ENCODE measurements at places on chromosomes 1 and 21.
A peak's percentile ranks its signal among the peaks of the same experiment; 100 is the strongest.

GRCh38 chr1:188949701-188950100 lies 1528.0 kb downstream of the BRINP3 start:
- DNase-seq: no peak

- peak; percentile 8 for DNase-seq
Measured at GRCh38 chr1:240888039-240888786, 276.3 kb upstream of the GREM2 start.

GRCh38 chr1:91765880-91766443 lies 120.0 kb downstream of the TGFBR3 start:
- DNase-seq: no peak

DNA sequence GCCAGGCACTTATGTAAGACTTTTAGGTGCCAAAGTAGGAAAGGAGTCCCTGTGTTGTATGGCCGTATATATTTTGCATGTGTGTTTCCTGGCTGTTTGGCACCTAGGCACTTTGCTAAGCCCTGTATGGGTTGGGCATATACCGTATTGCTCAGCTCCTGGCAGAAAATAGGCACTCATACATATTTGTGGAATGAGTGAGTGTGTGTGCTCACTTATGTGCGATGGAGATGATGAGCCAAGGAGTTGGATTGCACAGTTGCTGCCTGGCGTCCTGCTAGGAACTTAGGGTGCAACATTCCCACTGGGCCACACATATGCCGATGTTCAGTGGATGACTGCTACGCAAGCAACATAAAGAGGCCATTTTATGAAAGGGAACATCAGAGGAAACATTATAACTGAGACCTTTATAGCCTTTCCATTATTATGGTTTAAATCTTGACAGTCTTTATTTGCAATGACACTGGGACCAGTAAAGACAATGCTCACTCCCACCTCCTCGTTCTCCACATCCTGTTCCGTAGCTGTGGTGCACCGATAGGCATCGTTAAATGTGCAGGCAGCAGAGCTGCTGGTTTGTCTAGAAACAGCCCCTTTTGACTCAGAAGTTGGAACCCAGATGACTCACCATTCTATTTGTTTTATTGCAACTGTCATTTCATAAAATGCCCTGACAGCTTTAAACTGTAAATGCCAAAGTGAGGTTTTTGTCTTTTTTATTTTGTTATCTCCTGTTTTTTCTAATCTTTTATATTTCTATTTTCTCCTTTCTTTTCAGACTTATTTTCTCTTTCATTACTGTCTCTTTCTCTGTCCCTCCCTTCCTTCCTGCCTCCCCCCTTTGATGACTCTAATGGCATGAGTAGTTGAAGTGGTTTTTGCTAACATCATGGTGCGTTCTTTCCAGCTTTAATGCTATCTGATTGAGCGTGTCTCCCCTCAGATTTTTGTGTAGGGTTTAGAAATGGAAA lies 36.1 kb downstream of the PEX14 start:
- DNase-seq: no peak

- DNase-seq: no peak
Measured at GRCh38 chr21:34807146-34807880, 138.5 kb downstream of the CLIC6 start.

DNA sequence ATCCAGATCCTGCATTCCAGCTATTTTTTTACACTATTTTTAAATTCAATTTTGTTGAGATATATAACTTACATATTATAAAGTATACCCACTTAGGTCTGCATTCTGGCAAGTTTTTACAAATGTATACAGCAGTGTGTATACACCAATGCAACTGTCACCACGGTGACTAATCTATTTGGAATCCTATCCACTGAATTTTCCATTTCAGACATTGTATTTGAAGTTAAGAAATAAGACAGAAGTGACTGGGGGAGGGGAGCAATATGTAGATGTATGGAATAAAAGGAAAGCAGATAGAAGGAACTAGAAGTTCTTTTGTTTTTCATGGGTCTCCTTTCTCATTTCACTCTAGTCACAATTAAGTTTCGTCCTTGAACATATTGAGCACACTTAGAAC lies 431.5 kb upstream of the CHRM3 start:
- no peak for DNase-seq

DNA sequence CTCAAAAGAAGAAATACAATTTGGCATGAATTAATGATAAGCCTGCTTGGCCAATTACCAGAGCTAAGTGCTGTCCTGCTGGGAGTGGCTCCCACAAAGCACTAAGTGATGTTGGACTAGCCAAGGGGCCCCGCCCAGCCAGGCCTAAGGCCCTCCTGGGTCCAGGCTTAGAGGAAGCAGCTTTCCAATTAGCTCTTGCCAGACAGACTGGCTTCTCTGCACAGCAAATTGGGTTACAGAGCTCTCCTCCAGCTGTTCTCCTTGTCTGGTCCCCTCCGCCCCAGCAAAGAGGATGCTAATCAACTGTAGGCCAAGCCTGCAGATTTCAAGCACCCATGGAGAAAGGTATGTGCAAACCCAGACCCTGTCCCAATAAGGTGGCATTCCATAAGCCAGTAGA lies 151.9 kb downstream of the DMRTA2 start:
- no peak for DNase-seq

DNA sequence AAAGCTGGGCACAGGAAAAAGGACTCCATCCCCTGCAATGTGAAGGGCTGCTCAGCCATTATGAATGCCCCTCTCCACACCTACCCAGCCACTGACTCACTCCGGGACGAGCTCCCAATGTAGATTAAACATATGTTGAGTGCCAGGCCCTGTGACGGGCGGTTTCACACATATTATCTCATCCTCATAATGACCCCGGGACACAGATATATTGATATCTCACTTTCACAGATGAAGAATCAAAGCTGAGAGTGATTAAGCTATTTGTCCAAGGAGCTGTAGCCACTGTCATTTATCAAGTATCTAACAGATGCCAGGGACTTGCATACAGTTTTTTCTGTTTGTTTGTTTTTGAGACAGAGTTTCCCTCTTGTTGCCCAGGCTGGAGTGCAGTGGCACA lies 35.0 kb upstream of the SLC30A1 start:
- DNase-seq: no peak

DNA sequence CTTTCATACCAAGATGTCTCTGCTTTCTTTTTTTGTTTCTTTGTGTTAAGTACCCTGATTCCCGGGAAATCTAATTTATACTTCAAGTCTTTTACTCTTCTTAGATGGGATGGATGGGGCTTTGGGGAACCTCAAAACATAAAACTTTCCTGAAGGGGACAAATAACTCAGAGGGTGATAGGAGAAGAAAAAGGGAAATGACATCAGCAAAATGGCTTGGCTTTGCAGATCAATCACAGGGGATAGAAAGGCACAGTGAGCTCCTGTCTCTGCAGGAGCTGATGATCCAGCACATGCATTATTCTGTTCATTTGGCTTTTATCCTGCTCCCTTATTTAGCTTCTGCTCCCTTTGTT lies 1.4 kb upstream of the CA14 start:
- DNase-seq: no peak

GRCh38 chr1:76865696-76866286 lies 1.5 kb upstream of the ST6GALNAC5 start:
- no peak for DNase-seq

GRCh38 chr1:153441238-153441755 lies 19.2 kb downstream of the S100A7 start:
- no peak for DNase-seq

DNA sequence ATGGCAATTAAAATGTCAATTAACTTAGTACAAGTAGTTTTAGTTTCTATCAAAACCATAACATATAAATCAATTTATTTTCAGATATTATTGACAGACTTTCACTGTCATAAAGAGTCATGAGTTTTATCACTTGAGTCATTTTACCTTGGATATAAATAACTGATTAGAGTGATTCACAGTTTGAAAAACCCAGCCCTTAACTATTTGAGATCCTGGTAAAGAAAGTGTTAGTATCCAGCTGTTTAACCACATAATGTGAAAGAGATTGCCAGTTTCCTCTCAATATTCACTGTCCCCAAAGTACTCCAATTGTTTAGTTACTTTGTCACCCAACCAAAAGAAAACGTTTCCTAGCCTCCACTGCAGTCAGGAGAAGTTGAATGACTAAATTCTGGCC lies 91.3 kb downstream of the UCHL5 start:
- DNase-seq: no peak

DNA sequence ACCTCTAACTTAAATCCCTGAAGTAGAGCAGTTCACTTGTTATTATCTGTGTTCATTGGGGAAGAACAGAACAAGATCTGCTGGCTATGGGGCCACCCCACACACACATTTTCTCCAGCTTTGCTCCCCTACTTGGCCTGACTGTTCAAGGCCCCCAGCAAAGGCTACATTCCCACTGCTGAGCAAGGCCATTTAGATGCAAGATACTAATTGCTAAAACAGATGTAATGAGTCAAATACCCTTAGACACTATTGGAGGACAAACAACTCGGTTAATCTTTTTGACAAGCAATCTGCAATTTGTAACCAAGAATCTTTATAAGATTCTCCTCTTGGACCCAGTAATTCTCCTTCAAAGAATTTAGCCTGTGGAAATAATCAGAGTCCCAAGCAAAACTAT lies 67.7 kb downstream of the NAV1 start:
- no peak for DNase-seq

DNA sequence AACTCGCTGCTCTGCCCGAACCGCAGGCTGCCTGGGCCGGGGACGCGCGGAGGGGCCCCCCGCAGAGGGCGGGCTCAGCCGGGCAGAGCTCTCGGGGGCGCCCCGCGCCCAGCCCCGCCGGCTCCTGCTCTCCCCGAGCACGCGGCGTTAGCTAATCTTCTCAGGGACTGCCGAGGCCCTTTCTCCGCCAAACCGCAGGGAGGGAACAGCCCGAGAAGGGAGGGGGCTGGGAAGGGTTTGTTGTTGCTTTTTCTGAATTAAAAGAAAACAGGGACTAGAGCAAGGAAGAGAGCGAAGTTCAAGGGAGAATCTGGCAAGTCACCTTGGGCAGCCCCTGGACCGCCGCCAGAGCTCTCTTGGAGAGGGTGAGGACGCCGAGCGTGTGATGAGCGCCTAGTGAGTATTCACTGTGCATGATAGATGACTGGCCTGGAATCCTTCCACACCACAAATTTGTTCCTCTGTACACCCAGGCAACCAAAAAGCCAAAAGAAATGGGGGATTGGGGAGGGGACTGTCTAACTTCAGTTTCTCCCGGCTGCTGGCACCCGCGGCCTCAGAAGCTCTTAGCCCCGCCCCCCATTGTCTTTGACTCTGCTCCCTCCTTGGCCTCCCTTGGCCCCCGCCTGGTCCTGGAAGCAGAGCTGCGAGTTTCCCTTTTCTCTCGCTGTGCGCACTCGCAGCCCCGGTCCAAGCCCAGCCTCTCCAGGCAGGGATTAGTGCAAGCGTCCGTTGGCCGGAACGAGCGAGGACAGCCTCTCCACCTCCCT lies 19.7 kb upstream of the LMX1A start:
- peak; percentile 41 for DNase-seq

DNA sequence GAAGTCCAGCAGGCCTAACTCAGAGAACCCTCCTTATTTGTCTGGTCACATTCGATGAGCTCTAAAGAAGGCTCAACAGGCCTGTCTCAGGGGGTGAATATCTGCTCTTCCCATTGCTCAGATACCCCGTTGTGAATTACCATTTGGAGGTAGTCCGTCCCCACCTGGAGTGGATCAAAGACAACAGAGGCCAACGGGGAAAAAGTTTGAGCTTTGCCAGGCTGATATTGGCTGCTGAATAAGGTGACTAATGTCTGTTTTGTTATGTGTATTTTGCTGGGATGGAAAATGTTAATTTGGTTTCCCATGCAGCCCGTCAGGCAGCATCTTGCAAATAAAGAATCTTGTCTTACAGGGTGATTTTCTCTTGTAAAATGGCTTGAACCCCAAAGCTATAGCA lies 69.2 kb upstream of the EPS8L3 start:
- no peak for DNase-seq

DNA sequence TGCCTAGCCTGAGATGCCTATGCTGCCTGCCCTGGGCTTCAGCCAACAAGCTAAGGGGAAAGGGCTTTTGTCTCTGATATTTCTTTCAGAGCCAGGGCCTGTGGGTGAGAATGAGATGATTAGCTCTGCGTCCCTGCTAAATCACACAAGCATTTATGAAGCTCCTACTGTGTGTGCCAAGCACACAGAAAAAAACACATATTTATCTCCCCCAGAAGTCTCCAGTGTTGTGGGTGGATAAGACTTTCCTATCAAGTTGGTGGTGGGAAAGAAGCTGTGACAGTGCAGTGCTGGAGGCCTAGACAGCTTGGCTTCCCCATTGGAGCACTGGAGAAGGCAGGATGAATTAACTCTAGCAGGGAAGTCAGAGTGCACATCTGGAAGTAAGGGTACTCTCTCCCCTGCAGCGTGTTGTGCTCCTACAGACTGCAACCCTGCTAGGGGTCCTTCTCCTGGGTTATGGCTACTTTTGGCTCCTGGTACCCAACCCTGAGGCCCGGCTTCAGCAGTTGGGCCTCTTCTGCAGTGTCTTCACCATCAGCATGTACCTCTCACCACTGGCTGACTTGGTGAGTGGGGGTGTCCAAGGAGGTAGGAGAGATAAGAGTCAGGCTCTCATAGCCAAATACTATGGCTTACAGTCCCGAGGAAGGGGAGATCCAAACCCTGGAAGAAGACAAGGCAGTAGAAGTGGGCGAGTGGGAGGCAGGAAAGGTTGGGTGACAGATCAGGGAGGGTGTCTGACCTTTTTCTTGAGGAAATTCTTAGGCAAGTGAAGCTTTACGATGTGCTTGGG lies 1.7 kb downstream of the SLC50A1 start:
- DNase-seq: no peak

DNA sequence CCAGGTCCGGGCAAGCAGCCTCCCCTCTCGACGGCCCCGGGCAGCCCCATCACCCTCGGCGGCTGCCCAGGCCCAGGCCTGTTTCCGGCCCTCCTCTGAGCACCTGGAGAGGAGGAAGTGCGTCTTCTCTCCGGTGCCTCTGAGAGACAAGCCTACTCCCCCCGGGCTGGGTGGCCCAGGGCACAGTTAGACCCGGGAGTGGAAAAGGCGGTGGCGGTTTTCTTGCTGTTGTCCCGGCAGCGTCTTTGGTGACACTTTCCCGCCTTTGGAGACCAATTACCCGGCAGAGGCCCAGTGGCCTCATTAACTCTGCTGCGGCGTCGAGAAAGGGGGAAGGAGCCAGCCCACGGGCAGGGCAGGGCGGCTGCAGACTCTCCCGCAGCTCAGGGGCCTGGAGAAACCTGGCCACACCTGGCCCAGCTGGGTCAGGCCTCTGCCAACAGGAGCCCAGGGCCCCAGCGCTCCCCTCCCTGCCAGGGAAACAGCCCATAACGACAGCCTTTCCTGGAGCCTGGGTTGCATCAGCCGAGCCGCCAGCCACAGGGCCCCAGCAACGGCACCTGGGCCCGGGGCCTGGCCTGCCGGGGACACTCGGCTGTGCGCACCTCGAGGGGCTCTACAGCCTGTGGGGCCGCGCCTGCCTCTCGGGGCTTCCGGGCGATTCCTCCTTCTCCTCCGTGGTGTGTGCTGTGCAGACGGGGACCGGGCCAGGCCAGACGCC lies 28.4 kb upstream of the C1orf159 start:
- no peak for DNase-seq

GRCh38 chr1:12607263-12607662 lies 10.7 kb downstream of the DHRS3 start:
- no peak for DNase-seq

- no peak for DNase-seq
Measured at GRCh38 chr1:84434801-84435549, 36.7 kb downstream of the DNASE2B start.
